ENCODE measurements at places on chromosomes 2 and 18.

DNA sequence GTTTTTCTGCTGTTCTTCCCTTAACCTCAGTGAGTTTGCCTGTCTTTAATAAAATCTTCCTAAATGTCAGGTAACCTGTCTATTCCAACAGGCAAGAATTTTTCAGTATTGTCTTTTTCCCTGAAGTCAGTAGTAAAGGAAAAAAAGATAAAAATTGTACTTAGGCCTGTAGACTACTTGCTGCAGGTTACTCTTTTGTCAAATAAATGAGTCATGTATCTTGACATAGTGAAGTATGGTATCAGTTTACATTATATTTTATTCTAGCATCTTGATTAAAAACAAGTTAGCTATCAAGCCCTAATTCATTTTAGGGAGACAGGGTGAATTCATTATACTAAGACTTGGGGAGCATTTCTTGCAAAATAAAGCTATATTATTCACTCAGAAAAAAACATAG lies 59.8 kb downstream of the ITGA4 start:
- no peak for ATAC-seq

- ATAC-seq, result no peak
These were observed 90.1 kb upstream of the TGFA start for GRCh38 chr2:70643715-70644114.

DNA sequence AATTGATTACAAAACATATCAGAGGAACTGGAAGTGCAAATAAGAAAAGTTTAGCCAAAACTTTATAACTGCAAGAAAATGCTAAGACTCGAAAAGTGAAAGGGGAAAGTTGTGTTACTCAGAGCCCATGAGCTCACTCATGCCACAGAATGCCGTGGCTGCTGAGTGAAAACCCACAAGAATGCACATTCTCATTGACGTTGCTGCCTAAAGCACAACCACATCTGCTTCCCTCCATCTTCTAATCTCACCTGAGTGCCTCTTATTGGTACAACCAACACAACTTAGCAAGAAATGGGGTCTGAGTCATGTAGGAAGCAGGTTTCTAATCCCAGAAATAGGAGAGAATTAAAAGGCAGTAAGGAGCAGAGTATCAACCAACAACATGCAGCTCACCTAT lies 259.7 kb downstream of the LNPK start:
- ATAC-seq, result no peak

- ATAC-seq, result no peak
These were observed 17.1 kb downstream of the SMARCAL1 start for GRCh38 chr2:216429428-216429827.

GRCh38 chr2:121825003-121825950 lies 69.8 kb downstream of the TSN start:
- no peak for ATAC-seq

- no peak for ATAC-seq
These were observed 135.3 kb upstream of the NOSTRIN start for GRCh38 chr2:168667156-168667555.

- no peak for ATAC-seq
These were observed 95.7 kb downstream of the ZNF385B start for GRCh38 chr2:179765666-179766065.

DNA sequence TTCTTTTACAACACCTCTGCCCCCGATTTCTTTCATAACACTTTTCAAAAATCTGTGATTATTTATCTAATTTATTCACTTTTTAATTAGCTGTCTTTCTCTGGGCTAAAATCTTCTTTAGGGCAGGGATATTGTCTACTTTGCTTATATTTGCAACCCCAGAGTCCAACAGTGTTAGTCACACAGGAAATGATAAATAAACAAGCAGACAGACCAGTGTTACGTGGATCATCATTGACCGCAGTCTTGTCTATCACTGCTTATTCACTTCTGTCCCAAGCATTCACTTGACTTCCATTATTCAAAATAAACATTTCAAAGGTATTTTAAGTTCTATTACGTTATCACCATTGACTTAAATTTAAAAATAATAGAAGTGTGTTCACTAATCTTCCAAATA lies 237.6 kb upstream of the UBE2E3 start:
- ATAC-seq, result no peak

- peak; percentile 27 for ATAC-seq
These were observed 285.3 kb downstream of the GRB14 start for GRCh38 chr2:164335947-164336346.

DNA sequence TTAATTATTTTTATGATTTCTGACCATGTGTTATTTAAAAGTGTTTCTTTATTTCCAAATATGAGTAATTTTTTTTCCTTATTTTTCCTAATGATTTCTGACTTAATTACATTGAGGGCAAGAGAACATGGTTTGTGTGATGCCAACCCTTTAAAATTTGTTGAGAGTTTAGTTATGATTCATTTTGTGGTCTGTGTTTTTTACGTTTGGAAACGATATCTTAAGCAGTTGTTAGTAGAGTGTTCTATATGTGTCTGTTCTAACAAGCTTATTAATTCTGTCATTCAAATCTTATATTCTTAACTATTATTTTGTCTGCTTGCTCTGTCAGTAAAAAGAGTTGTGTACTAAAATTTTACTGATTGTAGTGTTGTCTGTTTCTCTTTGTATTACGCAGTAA lies 15.0 kb downstream of the NAB1 start:
- no peak for ATAC-seq

- ATAC-seq, result no peak
These were observed 174.3 kb downstream of the RBM43 start for GRCh38 chr2:151087377-151087776.

DNA sequence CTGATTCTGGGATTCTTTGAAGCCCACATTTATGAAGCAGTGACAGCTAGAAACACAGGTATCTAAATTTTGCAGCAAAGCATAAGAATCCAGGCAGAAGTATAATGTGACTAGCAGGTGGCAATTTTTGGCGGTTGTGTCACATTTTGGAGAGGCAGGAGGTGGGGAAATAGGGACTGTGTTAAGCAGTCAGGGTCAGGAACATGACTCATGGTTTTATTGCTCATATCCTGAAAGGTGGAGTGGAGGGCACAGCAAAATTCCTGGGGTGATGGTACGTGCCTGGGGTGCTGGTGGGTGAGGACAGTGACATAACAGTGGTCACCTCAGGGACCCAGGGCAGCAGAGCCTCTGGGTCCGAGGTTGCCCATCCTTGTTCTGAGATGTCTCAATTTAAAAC lies 63.5 kb upstream of the TTN start:
- no peak for ATAC-seq

GRCh38 chr2:6896930-6897759 lies 19.6 kb downstream of the RSAD2 start:
- no peak for ATAC-seq

DNA sequence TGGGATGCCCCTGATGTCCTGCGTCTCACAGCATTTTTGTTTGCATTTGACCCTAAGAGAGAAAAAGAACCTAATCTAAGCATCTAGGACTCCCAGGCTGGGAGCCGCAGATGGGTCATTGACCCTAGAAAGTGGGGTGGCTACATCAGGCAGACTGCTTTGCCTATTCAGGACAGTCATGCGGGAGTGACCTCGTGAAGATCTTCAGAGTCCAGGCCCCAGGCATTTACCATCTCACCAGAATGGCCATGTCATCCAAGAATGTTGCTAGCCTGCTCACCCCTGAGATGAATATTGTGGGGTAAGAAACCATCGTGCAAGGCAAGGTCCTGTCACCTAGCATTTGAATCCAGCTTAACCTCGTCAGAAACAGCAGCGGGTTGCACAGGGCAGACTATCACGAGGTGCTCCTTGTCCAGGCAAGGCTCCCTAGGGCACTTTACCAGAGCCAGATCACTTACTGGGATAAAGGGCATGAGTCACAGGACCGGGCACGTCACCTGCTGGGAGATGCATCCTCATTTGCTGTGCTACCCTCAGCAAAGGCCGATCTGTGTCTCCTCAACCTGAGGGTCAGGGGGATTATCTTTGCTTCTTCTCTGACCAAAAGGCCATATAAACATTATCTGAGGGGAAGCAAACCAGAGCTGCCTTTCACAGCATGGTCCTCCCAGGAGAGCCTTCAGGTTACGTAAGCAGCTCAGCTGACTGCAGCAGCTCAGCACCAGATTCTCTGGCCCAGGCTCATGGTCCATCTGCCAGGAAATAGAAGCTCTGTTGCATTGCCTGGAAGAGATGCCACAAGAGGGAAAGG lies 162.3 kb downstream of the ACKR3 start:
- no peak for ATAC-seq
